Activated CD8-positive, alpha-beta T cell treated with anti-CD3 and anti-CD28 coated beads, Interleukin-2, amount 10 ng/mL, durations not matched to agents 7 days and 5 days (primary cell): ENCODE measurements at places on chromosomes 5 and 9.

- peak; percentile 80 for DNase-seq
Measured at GRCh38 chr5:142145106-142145900, 36.7 kb downstream of the NDFIP1 start.

DNA sequence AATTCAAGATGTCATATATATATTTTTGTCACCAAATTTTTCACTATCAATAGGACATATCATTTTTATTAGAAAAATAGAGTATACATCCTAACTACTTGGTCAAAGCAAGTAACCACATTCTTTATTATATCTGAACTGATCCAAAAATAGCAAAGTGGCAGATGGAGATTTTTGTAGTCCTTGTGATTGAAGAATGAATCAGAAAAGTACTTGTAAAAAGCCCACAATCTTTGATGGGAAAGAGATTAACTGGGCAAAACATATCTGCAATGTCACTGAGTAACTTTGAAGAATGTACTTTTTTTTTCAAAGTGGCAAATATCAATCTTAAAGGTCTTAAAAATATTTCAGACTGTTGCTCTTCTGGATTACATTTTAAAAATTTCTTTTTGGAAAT is 1040.6 kb upstream of the SEMA6A start:
- DNase-seq, result no peak

GRCh38 chr5:139789116-139789844 is 6.3 kb upstream of the PSD2 start:
- DNase-seq, result no peak

DNA sequence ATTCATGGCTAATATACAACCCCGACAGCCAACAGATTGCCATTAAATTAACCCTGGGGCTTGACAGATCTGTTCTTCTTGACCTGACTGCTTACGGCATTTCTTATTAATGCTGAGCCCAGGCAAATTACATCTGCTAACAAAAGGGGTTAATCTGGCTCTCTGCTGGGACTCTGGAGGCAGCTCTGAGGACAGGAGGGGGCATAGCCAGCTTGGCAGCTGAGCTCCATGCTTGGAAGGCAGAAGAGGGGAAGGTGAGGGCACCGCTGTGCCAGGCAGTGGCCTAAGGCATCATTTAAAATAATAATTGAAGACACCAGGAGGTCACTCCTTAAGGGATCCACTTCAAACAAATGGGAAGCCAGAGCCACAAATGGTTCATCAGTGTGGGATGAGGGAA is 126.0 kb upstream of the GPR151 start:
- DNase-seq, result no peak

- no peak for DNase-seq
Measured at GRCh38 chr9:124805186-124805585, 28.3 kb downstream of the OLFML2A start.

- no peak for DNase-seq
Measured at GRCh38 chr5:172607213-172607793, 33.8 kb upstream of the NEURL1B start.

DNA sequence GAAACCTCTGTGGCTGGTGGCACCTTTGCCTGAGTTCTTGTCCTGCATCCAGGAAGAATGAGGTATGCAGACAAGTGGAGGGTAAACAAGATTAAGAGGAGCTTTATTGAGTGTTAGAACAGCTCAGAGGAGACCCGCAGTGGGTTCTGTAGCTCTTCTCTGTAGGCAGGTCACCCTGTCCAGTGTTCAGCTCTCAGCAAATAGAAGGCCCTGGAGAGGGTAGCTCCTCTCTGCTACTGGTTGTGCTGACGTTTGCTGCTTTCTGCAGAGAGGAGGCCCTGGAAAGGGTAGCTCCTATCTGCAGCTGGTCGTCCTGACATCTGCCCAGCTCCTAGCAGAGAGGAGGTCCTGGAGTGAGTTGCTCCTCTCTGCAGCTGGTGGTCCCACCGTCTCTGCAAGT is 96.8 kb upstream of the CCDC112 start:
- no peak for DNase-seq

- no peak for DNase-seq
Measured at GRCh38 chr5:176438959-176439757, 9.0 kb upstream of the FAF2 start.

GRCh38 chr5:170269579-170269978 is 28.0 kb downstream of the LCP2 start:
- peak; percentile 65 for DNase-seq

- no peak for DNase-seq
Measured at GRCh38 chr5:68534131-68534940, 318.8 kb downstream of the PIK3R1 start.

DNA sequence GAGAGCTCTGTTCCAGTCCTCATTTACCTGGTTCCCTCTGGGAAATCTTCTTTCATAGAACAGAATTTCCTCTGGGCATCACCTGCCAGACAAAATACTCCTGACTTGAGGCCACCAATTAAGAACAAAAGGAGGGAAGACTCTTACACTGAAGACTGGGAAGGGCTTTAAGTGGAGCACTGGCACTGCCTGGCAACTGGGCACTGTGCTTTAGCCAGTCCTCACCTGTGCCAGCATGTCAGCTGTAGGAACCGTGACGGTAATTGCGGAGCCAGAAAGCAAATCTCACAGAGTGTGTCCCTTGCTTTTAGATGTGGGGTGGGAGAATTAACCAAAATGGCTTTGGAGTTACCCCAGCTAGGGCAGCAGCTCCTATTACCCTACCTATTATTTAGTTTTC is 40.6 kb downstream of the FAM219A start:
- no peak for DNase-seq

- DNase-seq, result no peak
Measured at GRCh38 chr9:4836676-4837075, 43.9 kb downstream of the RCL1 start.

- no peak for DNase-seq
Measured at GRCh38 chr9:89488131-89488530, 9.8 kb downstream of the SEMA4D start.

DNA sequence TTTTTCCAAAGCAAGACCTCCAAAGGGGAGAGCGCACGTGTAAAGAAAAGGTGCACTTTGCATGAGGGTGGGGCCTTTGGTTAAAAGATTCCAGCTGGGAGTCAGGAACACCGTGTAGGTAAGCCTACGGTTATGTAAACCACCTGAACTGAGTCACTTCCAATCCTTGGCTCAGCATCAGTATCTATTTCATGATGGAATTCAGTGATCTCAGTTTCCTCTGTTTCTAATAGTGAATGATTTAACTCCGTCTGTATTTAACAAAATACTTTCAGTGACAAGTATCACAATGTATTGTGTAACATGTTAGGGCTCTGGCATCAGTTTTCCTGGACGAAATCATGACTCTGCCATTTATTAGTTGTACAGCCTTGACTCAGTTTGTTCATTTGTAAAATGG is 1.3 kb upstream of the SVEP1 start:
- no peak for DNase-seq

DNA sequence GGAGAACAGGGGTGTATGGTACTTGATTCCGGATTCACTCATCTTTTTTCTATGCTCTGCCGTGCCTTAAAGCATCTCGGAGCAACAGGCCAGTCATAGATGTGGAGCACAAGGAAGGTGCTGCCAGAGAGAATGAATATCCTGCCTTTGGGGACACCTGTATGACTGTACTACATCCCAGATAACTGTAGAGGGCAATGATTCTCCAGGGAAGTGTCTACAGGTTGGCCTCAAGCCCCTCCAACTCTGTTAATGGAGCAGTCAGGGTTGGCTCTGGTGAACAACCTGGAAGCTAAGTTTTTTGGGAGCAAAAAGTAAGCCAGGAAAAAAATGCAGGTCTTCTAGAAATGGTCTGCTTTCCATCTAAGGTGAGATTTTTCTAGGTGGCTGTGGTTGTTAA is 71.0 kb downstream of the NREP start:
- no peak for DNase-seq

DNA sequence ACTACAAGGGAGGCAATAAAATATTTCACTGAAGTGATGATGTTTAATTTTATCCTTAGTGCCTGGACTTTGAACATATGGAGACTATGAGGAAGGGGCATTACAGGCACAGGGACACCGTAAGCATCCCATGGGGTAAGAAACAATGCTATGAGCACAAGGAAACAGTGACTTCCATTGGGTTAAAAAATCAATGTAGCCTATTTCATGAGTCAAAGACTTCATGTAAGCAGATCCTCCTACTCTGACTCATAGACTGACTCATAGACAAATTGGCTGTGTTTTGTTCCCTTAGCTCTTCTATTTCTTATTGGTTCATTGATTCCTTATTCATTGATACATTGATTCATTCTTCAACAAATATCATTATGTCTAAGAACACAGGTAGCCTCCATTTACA is 351.0 kb downstream of the PRELID2 start:
- DNase-seq, result no peak

- DNase-seq, result no peak
Measured at GRCh38 chr9:103245369-103245768, 250.2 kb downstream of the CYLC2 start.

DNA sequence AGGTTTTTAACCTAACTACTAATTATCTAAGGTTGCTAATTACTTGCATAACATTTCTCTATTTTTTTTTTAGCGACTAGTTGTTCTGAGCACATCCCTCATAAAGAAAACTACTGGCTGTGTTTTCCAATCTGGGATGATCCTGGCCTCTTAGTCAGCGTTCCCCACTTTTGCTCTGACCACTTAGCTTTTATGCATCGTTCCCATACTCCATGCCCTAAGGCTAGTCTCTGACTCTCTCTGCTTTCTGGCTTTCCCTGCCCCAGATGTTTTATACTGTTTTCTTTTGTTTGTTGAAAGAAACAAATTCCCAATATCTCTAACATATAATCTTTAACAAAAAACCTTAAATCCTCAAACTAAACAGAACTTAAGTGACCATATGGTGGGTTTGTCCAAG is 217.9 kb downstream of the SPATA31D1 start:
- no peak for DNase-seq

- no peak for DNase-seq
Measured at GRCh38 chr5:99827136-99827535, 708.0 kb upstream of the FAM174A start.

DNA sequence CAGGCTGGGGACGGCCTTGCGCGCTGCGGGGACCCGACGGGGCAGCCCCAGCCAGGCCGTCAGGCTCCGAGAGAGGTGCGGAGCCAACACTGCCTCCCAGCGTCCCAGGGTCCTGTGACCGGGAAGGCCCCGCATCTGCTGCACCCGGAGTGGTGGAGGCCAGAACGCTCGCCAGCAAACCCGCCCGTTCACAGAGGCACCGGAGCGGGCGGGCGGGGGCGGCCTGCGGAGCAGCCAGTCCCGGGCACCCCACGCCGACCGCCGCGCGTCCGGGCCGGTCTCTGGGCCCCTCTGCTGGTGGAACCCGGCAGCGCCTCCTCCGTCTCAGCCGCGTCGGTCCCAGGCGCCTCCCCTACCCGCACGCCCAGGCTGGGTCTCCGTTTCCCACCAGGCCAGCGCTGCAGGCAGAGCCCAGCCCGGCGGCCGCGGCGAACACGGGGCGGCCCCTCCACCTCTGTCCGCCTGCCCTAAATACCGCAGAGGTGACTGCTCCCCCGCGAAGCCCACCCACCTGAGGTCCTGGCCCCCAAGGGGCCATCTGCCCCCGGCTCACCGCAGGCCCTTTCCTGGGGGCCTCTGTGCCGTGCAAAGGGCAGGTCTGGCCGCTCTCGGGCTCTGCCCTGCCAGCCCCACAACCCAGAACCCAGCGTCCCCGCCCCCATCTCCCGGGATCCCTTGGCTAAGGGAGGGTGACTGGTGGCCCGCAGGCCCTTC is 15.9 kb downstream of the EXD3 start:
- peak; percentile 78 for DNase-seq

DNA sequence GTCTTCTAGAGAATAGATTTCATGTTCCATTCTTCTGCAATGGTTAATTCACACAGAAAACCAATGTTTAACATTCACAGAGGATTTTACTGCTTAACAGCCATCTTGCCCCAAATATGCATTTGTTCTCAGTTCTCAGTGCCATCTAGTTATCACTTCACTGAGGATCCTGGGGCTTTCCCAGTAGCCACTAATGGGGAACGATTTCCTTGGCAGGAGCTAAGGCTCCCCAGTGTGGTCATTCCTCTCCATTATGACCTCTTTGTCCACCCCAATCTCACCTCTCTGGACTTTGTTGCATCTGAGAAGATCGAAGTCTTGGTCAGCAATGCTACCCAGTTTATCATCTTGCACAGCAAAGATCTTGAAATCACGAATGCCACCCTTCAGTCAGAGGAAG is 3.4 kb downstream of the ERAP2 start:
- no peak for DNase-seq

DNA sequence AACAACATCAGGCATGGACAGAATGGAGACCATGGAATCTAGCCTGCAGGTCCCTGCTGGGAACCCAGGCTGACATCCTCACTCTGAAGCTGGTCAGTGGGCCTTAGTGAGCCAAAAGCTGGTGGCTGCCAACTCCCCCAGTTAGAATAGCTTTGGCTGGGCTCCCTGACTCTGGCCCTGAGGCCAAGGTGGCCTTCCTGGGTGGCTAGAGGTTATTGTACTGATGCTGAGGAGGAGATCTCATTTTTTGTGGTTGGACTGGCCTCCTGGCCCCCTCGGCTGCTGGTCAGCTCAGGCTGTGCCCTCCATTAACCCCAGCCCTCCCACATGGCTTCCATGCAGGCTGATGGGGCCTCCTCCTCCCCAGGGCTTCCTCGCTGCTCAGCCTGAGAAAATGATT is 101.2 kb upstream of the PANK3 start:
- no peak for DNase-seq

DNA sequence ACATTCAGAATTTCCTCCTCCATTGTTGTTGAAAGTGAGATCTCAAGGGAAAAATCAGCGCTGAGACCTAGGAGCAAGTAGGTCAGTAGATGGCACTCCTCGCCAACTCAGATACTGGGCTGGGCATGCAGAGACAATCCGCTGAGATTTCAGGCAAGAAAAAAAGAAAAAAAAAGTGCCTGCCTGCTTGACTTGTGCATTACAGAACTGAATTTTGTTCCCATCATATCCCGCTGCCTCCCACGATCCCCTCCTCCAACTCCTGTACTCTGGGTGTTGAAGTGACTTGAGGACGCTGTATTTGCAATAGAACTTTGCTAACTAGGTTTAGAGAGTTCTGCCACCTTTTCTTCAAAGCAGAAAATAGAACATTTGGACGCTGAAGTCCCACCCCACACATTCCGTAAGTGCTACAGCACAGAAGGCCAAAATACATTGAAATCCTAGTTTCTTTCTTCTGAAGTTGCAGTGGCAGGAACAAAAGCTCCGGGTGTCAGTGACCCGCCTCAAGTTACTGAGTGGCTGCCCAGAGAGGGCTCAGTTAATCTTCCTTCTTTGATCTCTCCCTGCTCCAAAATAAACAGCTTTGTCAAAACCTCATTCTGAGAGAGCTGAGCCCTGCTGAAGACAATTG is 265.8 kb downstream of the MLLT3 start:
- peak; percentile 73 for DNase-seq

DNA sequence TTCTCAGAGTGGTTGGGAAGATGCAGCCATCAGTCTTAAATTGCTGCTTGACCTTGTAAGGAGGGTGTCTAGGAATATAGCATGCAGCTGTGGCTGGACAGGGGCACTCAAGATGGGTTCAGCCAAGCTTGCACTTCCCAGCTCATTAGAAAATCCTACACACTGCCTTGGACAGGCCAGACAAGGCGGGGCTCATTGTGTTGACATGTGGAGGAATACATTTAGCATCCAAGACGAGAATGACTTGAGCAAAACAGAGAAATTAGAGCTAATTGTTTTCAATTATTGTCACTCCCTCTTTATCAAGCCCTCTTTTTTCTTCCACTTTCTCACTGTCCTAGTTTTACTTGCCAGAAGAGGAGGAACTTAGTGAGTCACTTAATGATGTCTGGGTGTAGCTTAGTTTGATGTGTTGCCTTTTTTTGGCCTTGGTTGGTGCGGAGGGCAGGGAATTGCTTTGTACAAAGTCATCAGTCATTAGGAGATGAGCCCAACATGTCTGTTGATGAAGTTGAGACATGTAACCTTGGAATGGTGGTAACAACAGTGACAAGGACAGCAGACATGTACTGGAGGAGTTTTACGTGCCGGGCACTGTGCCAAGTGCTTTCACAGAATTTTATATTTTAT is 1219.3 kb upstream of the WWC1 start:
- DNase-seq, result no peak
